Fibroblast of the aortic adventitia (primary cell): ENCODE measurements at places on chromosomes 3 and 15. TPM values are rescaled to one million over a fixed set of nuclear protein-coding genes. Genes with fewer than 3 reads are reported as not detected.

The MYRIP gene
- 8.6 TPM in 1 of 2 replicates, not detected in the other for total RNA-seq

The EPHB3 gene
- 2.5 and 4.7 TPM in 2 replicates for total RNA-seq

The IL17RD gene
- 9.5 and 13.6 TPM in 2 replicates for total RNA-seq

The CLDN16 gene
- total RNA-seq, result 0.09 TPM in 1 of 2 replicates, not detected in the other

The ZIC4 gene
- total RNA-seq, result not detected in 2 replicates

The UROC1 gene
- total RNA-seq, result not detected in 2 replicates

The KBTBD8 gene
- total RNA-seq, result 1.1 and 9.8 TPM in 2 replicates

The SNX1 gene
- total RNA-seq, result 37.0 and 55.0 TPM in 2 replicates

The TPRG1 gene
- 0.45 and 8.6 TPM in 2 replicates for total RNA-seq

The CDHR4 gene
- 0.09 TPM in 1 of 2 replicates, not detected in the other for total RNA-seq

The CCR1 gene
- total RNA-seq, result 0.08 and 0.90 TPM in 2 replicates

The SI gene
- total RNA-seq, result not detected in 2 replicates

The BDH1 gene
- total RNA-seq, result 0.49 and 0.99 TPM in 2 replicates

The CFAP161 gene
- 4.0 TPM in 1 of 2 replicates, not detected in the other for total RNA-seq

The CACNA2D3 gene
- 0.45 TPM in 1 of 2 replicates, not detected in the other for total RNA-seq

The ADAMTS9 gene
- 0.54 and 3.7 TPM in 2 replicates for total RNA-seq

The CCR3 gene
- total RNA-seq, result not detected in 2 replicates

The FOXB1 gene
- total RNA-seq, result not detected in 2 replicates

The NDN gene
- 28.4 and 89.0 TPM in 2 replicates for total RNA-seq

The WDR93 gene
- 0.09 and 0.49 TPM in 2 replicates for total RNA-seq

The DNAH12 gene
- total RNA-seq, result 0.09 and 0.25 TPM in 2 replicates

The IMPG2 gene
- 0.45 and 0.65 TPM in 2 replicates for total RNA-seq

The GPR15 gene
- total RNA-seq, result not detected in 2 replicates

The AKAP13 gene
- 87.7 and 89.9 TPM in 2 replicates for total RNA-seq

The USP19 gene
- 23.7 and 36.0 TPM in 2 replicates for total RNA-seq

The TGM5 gene
- total RNA-seq, result not detected in 2 replicates

The P2RY14 gene
- total RNA-seq, result 0.41 TPM in 1 of 2 replicates, not detected in the other

The PLA2G4F gene
- not detected in 2 replicates for total RNA-seq

The BNC1 gene
- total RNA-seq, result 0.27 and 3.8 TPM in 2 replicates

The HYKK gene
- 3.3 and 10.2 TPM in 2 replicates for total RNA-seq

The KNL1 gene
- total RNA-seq, result 1.3 and 35.9 TPM in 2 replicates

The RTP3 gene
- not detected in 2 replicates for total RNA-seq
